Neural crest cell (in vitro differentiated cells): ENCODE measurements at places on chromosomes 7 and 10. TPM values are rescaled to one million over a fixed set of nuclear protein-coding genes. Genes with fewer than 3 reads are reported as not detected.

GRCh38 chr10:131677671-131678070 is 223.1 kb upstream of the PPP2R2D start:
- no peak for DNase-seq
- no peaks in the 10 kb centered on the region for H3K36me3 ChIP-seq
- H3K4me1 ChIP-seq, result peaks cover 32% of the 10 kb centered on the region
- H3K27me3 ChIP-seq, result peaks cover 23% of the 10 kb centered on the region

DNA sequence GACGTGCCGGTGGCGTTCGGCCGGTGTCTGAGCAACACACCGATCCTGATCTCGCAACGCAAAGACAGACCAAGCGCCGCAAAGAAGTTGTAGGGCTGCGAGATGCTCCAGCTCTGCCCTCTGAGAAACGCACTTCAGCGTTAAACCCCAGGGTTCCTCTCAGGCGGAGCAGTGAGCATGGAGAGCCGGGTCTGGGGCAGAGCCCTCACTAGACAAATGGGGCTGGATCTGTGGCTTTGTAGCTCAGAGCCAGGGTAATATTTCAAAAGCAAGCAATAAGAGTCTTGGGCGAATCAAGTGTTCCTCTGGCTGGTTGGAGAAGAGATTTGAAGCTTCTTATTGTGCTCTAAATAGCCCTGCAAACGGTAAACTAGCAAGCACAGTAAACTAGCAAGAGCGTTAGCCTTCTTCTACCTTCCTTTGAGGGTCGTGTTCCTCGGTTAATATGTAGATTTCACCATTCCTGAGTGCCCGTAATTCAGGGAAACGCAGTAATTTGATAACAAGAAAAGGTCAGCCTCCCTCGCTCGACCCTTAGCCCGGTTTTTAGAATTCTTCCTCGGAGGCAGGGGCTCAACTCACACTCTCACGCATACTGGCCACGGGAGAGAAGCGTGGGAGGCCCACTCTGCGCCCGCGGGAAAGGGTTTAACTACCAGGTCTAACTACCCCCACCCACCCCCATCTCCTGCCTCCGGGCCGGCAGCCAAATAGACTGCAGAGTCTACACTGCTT is 6.7 kb downstream of the SKAP2 start:
- H3K27me3 ChIP-seq, result peaks cover 95% of the 10 kb centered on the region
- peak overlapping the region; percentile 84 for H3K4me3 ChIP-seq
- no peak overlapping the region for H3K27ac ChIP-seq
- no peak for DNase-seq

DNA sequence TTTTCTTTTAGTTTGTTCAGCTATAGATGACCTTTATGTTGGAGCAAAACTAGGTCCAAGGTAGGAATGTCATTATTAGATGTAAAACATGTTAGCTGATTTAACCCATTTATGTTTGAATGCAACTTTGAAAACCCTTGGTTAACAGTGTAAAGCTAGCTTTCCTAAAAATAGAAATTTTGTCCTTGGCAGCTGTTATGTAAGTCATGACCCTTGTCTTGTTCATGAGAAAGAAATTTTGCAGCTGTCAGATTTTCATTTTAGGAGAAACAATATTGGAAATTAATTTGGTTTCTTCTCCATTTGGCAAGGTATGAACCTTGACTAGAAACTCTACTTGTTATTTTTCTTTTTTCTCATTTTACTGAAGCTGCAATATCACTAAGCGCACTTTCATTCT is 23.9 kb upstream of the CCAR1 start:
- no peak overlapping the region for H3K27ac ChIP-seq
- H3K4me3 ChIP-seq, result no peak overlapping the region
- H3K4me1 ChIP-seq, result no peaks in the 10 kb centered on the region
- no peaks in the 10 kb centered on the region for H3K27me3 ChIP-seq
- no peak for DNase-seq

GRCh38 chr10:32167450-32167849 is 111.2 kb upstream of the KIF5B start:
- H3K4me1 ChIP-seq, result no peaks in the 10 kb centered on the region
- no peaks in the 10 kb centered on the region for H3K36me3 ChIP-seq
- no peak for DNase-seq
- H3K27ac ChIP-seq, result no peak overlapping the region

DNA sequence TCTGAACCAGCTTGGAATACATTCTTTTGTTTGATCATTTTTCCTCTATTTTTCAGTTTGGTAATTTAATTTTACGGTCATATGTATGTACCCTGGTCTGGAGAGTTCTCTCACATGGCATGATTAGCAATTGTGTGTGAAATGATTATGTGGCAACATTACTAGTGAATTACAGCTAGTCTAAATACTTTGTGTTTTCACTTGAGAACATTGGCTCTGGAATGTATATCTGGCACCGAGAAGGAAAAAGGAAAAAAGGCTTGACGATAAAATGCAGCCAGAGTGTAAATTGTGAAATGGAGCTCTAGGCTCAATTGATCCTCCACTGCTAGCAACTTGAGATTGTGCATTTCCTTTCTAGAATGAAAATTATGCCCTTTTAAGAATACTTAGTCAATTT is 397.2 kb downstream of the EXOC4 start:
- no peak for DNase-seq
- H3K27me3 ChIP-seq, result no peaks in the 10 kb centered on the region
- H3K4me3 ChIP-seq, result no peak overlapping the region
- peaks cover 6% of the 10 kb centered on the region for H3K36me3 ChIP-seq
- H3K27ac ChIP-seq, result no peak overlapping the region
- peaks cover 64% of the 10 kb centered on the region for H3K4me1 ChIP-seq

DNA sequence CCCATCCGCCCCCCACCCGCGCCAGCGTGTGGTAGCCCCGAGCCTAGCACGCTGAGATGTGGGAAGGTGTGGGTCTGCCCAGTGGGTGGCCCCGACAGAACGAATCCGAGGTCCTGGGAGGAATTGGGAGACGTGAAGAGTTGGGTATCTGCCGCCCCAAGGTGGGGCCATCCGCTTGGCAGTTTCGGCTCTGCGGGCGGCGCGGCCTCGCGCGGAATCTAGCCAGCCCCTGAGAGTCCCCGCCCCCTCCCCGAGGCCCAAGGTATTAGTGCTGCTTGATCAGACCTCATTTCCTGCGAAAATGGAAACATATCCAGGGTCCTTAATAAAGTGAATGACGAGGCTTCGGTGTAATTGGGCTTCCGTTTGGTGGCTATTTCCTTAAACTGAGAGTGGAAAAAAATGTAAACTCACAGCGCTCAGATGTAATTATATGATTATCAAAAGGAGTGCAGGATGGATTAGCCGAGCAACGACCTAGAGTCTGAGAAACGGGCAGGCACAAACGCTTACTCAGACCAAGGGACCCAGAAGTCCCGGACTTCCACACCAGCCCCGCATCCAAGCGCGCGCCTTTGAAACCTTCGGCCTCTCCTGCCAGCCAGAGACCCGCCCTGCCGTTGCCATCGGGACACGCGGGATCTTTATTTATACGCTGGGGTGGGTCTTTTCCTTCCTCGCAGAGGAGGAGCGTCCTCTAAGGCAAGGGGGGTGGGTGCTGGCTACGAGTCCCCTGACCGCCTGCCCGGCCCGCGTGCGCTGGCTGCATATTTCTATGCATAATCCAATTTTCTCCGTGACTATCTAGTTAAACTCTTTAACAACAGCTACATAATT is 12.8 kb downstream of the LBX1 start:
- peaks cover 26% of the 10 kb centered on the region for H3K4me1 ChIP-seq
- no peaks in the 10 kb centered on the region for H3K36me3 ChIP-seq
- DNase-seq, result no peak
- peaks cover 100% of the 10 kb centered on the region for H3K27me3 ChIP-seq
- H3K27ac ChIP-seq, result no peak overlapping the region
- peak overlapping the region; percentile 31 for H3K4me3 ChIP-seq

DNA sequence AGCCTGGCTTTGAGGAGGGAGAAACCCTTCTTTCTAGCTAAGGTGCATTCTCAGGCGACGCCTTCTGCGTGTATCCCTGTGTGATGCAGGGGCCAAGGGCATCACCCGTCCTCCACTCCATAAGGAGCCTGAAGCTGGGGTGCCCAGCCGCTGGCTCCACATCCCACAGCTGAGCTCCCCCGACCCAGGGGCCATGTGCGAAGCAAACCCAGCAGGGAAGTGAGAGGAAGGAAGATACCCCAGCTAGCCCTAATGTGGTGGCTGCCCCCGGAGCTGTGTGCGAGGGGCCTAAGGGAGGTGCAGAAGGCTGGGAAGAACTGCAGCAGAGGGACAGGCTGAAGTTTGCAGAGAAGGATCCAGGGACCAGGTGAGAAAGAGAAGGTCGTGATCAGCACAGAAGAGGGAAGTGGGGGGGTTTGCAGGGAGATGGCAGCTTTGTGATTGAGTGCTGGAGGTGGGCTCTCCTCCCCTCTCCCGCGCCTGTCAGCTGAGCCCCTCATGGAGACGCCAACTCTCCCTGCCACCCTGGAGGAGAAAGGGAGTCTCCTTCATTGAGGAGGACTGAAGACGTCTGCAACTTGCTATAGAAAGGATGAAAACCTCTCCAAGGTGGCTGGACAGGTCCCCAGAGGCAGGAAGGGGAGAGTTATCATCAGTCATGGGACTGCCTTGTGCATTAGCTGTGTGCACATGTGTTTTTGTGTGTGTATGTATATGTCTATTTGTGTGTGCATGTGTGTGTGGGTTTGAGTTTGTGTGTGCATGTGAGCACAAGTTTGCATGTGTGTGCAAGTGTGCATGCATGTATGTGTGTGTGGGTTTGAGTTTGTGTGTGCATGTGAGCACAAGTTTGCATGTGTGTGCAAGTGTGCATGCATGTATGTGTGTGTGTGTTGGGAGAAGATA is 3.5 kb upstream of the CALML5 start:
- no peak overlapping the region for H3K27ac ChIP-seq
- no peak overlapping the region for H3K4me3 ChIP-seq
- DNase-seq, result no peak
- peaks cover 4% of the 10 kb centered on the region for H3K4me1 ChIP-seq
- no peaks in the 10 kb centered on the region for H3K36me3 ChIP-seq

- no peak overlapping the region for H3K27ac ChIP-seq
- H3K4me1 ChIP-seq, result peaks cover 8% of the 10 kb centered on the region
- peaks cover 7% of the 10 kb centered on the region for H3K36me3 ChIP-seq
- DNase-seq, result no peak
- H3K27me3 ChIP-seq, result no peaks in the 10 kb centered on the region
- no peak overlapping the region for H3K4me3 ChIP-seq
These were observed 8.7 kb downstream of the ARL3 start for GRCh38 chr10:102705531-102705930.

GRCh38 chr10:18254086-18254485 is 113.9 kb downstream of the CACNB2 start:
- no peak overlapping the region for H3K4me3 ChIP-seq
- no peak overlapping the region for H3K27ac ChIP-seq
- DNase-seq, result no peak
- no peaks in the 10 kb centered on the region for H3K36me3 ChIP-seq

- H3K4me1 ChIP-seq, result peaks cover 9% of the 10 kb centered on the region
- no peak overlapping the region for H3K27ac ChIP-seq
- H3K4me3 ChIP-seq, result no peak overlapping the region
These were observed 255.4 kb downstream of the WDR11 start for GRCh38 chr10:121106611-121107010.

GRCh38 chr7:127177156-127177555 is 75.6 kb downstream of the GRM8 start:
- H3K4me3 ChIP-seq, result no peak overlapping the region
- H3K27ac ChIP-seq, result no peak overlapping the region
- peaks cover 27% of the 10 kb centered on the region for H3K27me3 ChIP-seq
- H3K4me1 ChIP-seq, result no peaks in the 10 kb centered on the region
- peaks cover 2% of the 10 kb centered on the region for H3K36me3 ChIP-seq

- H3K27ac ChIP-seq, result no peak overlapping the region
- DNase-seq, result no peak
- no peaks in the 10 kb centered on the region for H3K27me3 ChIP-seq
- no peaks in the 10 kb centered on the region for H3K4me1 ChIP-seq
These were observed 147.9 kb downstream of the DNAH11 start for GRCh38 chr7:21690705-21691104.

DNA sequence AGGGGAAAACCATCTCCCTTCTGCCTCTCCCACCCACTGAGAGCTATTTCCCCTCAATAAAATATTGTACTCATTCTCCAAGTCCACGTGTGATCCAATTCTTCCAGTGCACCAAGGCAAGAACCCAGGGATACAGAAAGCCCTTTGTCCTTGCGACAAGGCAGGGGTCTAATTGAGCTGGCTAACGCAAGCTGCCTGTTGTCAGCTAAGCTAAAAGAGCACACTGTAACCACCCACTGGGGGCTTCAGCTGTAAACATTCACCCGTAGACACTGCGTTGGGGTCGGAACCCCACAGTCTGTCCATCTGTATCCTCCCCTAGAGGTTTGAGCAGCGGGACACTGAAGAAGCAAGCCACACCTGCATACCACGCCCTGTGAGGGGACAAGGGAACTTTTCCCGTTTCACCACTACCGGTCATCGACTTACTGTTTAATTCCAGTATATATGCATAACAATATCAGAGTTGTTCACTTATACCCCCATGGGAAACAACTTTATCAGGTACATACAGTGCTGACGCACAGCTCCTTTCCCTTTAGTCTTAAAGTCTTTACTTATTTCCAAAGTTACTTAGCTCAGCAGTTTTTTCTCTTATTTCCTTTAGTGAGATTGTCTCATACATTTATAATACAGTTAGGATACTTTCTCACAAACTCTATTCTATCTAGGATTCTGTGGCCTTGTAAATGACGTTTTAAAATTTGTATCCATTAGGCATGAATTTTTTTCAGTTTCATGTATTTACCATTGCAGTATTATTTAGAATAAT is 721.6 kb downstream of the ANKRD7 start:
- no peak overlapping the region for H3K27ac ChIP-seq
- H3K27me3 ChIP-seq, result no peaks in the 10 kb centered on the region
- H3K4me3 ChIP-seq, result no peak overlapping the region
- peaks cover 6% of the 10 kb centered on the region for H3K4me1 ChIP-seq
- no peaks in the 10 kb centered on the region for H3K36me3 ChIP-seq

- DNase-seq, result no peak
- peaks cover 38% of the 10 kb centered on the region for H3K4me1 ChIP-seq
- H3K27me3 ChIP-seq, result no peaks in the 10 kb centered on the region
- no peaks in the 10 kb centered on the region for H3K36me3 ChIP-seq
- H3K4me3 ChIP-seq, result peak overlapping the region; percentile 26
These were observed 9.7 kb upstream of the EDRF1 start for GRCh38 chr10:125709553-125710474.

DNA sequence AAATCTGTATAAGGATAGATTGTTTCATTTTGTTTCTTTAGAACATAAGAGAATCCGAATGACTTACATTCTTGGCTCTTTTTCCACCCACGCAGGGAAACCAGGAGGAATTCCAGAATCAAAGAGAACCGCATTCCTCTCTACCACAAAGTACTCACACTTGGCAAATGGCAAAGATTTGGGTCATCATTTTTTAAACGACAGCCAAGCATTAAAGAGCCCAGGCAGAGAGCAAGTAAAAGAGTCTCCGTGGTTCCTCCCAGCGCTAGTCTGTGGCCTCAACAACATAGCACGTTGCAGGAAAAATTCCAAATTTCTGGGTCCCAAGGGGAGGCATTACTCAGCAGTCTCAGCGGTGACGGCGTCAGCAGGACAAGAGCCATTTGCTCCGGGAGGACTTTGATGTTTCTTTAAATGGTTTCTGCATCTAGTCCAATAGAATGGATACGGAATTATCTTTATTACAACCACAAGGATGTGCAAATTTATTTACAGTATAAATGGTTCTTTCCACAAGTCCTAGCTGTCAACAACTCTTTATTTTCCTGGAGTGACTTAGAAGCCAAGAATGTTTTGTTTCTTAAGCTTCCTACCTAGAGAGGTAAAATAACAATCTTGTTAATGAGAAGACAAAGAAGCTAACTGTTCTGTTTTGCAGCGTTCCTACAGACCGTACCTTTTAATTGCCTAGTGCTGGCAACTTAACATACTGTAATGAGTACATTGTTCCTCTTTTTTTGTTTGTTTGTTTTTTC is 232.5 kb downstream of the SKIDA1 start:
- H3K36me3 ChIP-seq, result no peaks in the 10 kb centered on the region
- H3K4me3 ChIP-seq, result peak overlapping the region; percentile 81
- DNase-seq, result peak; percentile 22
- H3K27me3 ChIP-seq, result no peaks in the 10 kb centered on the region

The ASZ1 gene
- total RNA-seq, result not detected in 2 replicates

The AKR1C3 gene
- total RNA-seq, result 0.19 TPM in 1 of 2 replicates, not detected in the other

The MDH2 gene
- total RNA-seq, result 169 and 173 TPM in 2 replicates

The MCM10 gene
- 76.3 and 80.6 TPM in 2 replicates for total RNA-seq

The NOS3 gene
- 6.1 and 7.4 TPM in 2 replicates for total RNA-seq

The EFCAB10 gene
- 0.27 and 0.70 TPM in 2 replicates for total RNA-seq
